ENCODE measurements at places on chromosomes 7 and 10.
A peak's percentile ranks its signal among the peaks of the same experiment; 100 is the strongest.

- no peak for DNase-seq
- no peaks in the 10 kb centered on the region for H3K36me3 ChIP-seq
- no peak overlapping the region for H3K4me3 ChIP-seq
Observed at GRCh38 chr10:73989594-73990150, 8.2 kb upstream of the VCL start.

DNA sequence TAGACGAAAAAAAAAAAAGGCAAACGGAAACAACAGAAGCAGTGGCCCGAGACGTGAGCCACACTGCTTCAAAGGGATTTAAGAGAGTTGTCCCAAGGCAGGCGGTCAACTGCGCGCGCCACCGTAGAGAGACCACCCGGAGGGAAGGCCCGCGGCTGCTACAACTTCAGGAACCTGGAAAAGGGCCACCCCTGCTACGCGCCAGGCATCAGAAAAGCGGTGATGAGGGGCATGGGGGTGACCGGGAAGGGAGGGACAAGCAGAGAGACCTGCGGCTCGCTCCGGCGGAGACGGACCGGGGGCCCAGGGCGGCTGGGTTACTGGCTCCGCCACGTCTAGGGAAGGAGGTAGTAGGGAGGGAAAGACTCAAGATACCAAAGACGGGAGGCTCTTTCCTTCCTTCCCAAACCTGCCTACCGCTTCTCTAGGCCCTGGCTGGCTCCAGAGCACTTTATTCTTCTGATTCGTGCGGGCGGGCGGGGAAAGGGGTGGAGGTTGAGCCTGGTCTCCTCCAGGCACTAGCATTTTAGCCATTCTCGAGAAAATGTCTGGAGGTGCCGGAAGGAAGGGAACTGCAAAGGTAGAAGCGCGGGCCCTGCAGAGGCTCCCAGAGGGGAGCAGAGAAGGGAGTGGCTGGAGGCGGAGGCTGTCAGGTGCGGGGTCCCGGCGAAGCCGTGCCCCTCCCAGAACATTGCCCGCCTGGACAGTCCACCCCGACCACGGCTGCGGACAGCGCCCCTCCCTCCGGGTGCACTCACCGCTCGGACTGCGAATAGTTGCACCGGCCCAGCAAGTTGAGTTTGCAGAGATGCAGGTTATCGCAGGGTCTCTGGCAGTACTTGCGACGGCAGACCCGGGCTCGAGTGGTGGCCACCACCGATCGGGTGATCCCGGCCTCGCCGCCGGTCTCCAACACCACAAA is 993 bp downstream of the ZC3HAV1 start:
- H3K36me3 ChIP-seq = peaks cover 30% of the 10 kb centered on the region
- no peaks in the 10 kb centered on the region for H3K27me3 ChIP-seq
- H3K4me1 ChIP-seq = peaks cover 49% of the 10 kb centered on the region
- peak overlapping the region; percentile 99 for H3K4me3 ChIP-seq
- no peak for DNase-seq

- no peak overlapping the region for H3K27ac ChIP-seq
- no peak for DNase-seq
- H3K4me1 ChIP-seq = no peaks in the 10 kb centered on the region
- peaks cover 11% of the 10 kb centered on the region for H3K36me3 ChIP-seq
- H3K4me3 ChIP-seq = no peak overlapping the region
- no peaks in the 10 kb centered on the region for H3K27me3 ChIP-seq
Observed at GRCh38 chr7:95411036-95411435, 14.9 kb upstream of the PON3 start.

- H3K27ac ChIP-seq = no peak overlapping the region
- DNase-seq = no peak
- H3K36me3 ChIP-seq = no peaks in the 10 kb centered on the region
- no peaks in the 10 kb centered on the region for H3K27me3 ChIP-seq
Observed at GRCh38 chr7:51013218-51013786, 230.6 kb upstream of the GRB10 start.

- H3K36me3 ChIP-seq = no peaks in the 10 kb centered on the region
- H3K4me3 ChIP-seq = no peak overlapping the region
- no peaks in the 10 kb centered on the region for H3K4me1 ChIP-seq
- no peak for DNase-seq
- peaks cover 4% of the 10 kb centered on the region for H3K27me3 ChIP-seq
Observed at GRCh38 chr10:48273741-48274140, 755 bp downstream of the FRMPD2 start.

DNA sequence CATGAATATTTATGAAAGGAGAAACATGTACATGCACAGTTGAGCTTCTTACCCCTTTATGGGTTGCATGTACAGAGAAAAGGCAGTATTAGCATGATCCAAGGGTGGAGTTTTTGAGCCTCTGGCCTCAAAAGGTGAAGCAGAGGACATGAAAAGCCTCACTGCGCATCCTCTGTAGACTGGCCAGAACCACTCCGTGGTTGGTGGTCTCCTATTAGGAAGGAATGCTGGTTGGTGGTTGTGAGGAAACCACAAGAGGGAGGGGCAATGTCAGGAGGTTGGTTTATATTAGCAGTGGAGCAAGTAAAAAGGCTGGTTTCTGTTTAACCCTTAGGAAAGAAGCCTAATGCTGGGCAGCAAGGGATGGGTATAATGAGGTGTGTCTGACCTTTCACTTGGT is 37.5 kb downstream of the AHCYL2 start:
- peak overlapping the region; percentile 5 for H3K27ac ChIP-seq
- H3K4me3 ChIP-seq = peak overlapping the region; percentile 13
- H3K4me1 ChIP-seq = peaks cover 12% of the 10 kb centered on the region
- no peaks in the 10 kb centered on the region for H3K27me3 ChIP-seq
- no peaks in the 10 kb centered on the region for H3K36me3 ChIP-seq

DNA sequence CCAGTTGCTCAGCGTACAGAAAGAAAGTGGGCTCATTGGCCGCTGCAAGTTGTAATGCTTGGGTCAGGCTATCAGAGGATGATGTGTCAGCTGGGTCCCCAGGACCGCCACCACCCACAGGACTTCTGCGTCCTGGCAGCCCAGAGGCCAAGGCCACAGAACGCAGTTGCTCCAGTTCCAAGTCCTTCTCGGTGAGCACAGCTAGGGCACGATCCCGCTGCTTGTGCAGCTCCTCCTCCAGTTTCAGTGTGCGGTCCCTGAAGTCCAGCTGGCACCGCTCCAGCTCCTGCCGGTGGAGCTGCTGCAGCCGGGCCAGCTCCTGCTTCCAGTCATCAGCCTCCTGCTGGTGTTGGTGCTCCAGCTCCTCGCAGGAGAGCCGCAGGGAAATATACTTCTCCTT is 3.0 kb downstream of the GCC1 start:
- no peak overlapping the region for H3K4me3 ChIP-seq
- no peak overlapping the region for H3K27ac ChIP-seq
- no peak for DNase-seq
- H3K4me1 ChIP-seq = peaks cover 75% of the 10 kb centered on the region

- no peak for DNase-seq
- H3K27ac ChIP-seq = no peak overlapping the region
- no peak overlapping the region for H3K4me3 ChIP-seq
- H3K36me3 ChIP-seq = no peaks in the 10 kb centered on the region
- peaks cover 7% of the 10 kb centered on the region for H3K27me3 ChIP-seq
Observed at GRCh38 chr10:117884592-117884991, 162.1 kb downstream of the RAB11FIP2 start.

- DNase-seq = no peak
- no peaks in the 10 kb centered on the region for H3K4me1 ChIP-seq
- no peaks in the 10 kb centered on the region for H3K36me3 ChIP-seq
- no peak overlapping the region for H3K27ac ChIP-seq
- H3K27me3 ChIP-seq = no peaks in the 10 kb centered on the region
Observed at GRCh38 chr7:34137176-34137575, 231.8 kb downstream of the BMPER start.

GRCh38 chr7:36021917-36022550 is 131.0 kb upstream of the EEPD1 start:
- H3K4me3 ChIP-seq = no peak overlapping the region
- peaks cover 6% of the 10 kb centered on the region for H3K27me3 ChIP-seq
- no peaks in the 10 kb centered on the region for H3K36me3 ChIP-seq
- H3K27ac ChIP-seq = no peak overlapping the region
- no peaks in the 10 kb centered on the region for H3K4me1 ChIP-seq

DNA sequence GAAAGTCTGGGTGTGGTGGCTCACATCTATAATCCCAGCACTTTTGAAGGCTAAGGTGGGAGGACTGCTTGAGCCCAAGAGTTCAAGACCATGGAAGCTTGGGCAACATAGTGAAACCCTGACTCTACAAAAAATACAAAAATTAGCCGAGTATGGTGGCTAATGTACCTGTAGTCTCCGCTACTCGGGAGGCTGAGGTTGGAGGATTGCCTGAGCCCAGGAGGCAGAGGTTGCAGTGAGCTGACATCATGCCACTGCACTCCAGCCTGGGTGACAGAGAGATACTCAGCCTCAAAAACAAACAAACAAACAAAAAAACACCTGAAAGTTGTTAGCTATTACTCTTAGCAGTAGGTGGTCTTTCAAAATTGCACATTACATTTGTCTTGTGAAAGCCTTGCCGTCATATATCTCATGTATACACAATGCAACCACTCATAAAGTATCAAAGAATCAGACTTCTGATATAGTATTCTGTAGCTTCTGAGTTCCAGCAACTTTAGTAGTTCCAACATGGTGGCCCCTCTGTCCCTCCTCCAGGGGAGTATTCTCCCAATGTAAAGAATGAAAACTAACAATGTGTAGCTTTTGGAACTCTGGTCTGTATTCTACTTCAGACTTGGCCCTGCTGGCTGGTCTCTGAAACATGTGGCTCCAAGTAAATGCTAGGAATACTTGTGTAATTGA is 101.5 kb downstream of the ZNF92 start:
- H3K4me3 ChIP-seq = peak overlapping the region; percentile 80
- H3K27ac ChIP-seq = peak overlapping the region; percentile 86
- no peak for DNase-seq
- H3K36me3 ChIP-seq = peaks cover 8% of the 10 kb centered on the region
- no peaks in the 10 kb centered on the region for H3K27me3 ChIP-seq

DNA sequence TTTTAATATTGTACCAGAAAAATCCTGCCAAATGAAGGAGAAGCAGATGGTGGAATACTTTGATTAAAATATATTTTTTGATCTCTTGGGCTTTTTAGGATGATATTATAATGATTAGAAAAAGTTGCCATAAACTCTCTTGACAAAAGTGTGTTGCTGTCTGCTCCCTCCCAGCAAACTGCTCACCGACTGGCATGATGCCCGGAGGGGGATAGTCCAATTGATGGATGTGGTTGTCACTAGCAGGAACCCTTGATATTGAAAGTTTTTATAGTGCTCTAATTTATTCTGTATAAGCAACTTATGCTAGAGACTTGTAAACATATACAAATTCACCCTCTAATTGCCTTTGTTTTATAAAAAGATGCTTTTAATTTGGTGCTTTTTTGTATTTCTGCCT is 114.0 kb downstream of the DNAH11 start:
- DNase-seq = no peak
- H3K4me3 ChIP-seq = no peak overlapping the region

DNA sequence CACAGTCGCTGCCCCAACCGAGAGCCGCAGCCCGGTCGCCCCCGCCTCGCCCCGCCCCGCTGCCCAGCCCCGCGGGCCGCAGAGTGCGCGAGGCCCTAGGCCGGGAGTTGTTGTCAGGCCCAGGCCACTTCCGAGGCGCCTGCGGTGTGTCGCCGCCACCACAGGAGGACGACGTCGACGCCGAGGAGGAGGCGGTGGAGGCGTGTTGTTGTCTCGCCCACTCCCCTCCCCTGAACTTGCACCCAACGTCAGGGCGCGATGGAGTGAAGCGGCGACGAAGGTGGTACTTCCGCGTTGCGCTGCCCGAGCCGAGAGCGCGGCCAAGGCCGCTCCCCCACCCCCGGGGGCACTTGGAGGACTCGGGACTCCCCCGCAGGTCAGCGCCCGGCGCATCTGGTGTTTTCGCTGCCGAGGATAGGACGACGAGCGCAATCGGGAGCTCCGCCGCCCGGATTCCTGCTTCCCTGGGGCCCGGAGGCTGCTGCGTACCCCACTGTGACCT is at the start of gene CDK13:
Gene CDK13, plus strand, starts transcription at position 286 of the 502 bp plus-strand sequence. CDS start 386 bp downstream, outside the sequence.
- peak; percentile 88 for DNase-seq
- H3K4me3 ChIP-seq = peak within 1 kb of the TSS; percentile 97
- peak within 1 kb of the TSS; percentile 100 for H3K27ac ChIP-seq
- H3K36me3 ChIP-seq = no peaks in the 10 kb centered on the region
- H3K27me3 ChIP-seq = no peaks in the 10 kb centered on the region

- no peaks in the 10 kb centered on the region for H3K36me3 ChIP-seq
- no peak for DNase-seq
- H3K27me3 ChIP-seq = no peaks in the 10 kb centered on the region
Observed at GRCh38 chr10:131358741-131359442, 47.4 kb upstream of the TCERG1L start.

DNA sequence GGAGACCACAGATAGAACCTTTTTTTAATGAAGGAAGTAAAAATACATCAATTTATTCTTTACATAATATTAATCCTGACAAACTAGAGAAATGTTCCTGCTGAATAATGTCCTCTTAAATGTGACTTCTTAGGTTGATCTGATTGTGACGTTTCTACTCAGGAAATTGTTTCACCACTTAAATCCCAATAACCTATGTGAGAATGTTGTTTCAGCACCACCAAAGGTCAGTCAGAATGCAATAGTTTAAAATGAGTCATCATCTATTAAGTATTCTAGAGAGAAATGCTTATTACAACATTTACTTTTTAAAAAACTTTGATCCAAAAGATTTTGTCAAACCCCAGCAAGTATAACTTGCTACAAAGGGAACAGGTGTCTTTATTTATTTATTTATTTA is 155.4 kb upstream of the CACNA2D1 start:
- no peaks in the 10 kb centered on the region for H3K4me1 ChIP-seq
- H3K4me3 ChIP-seq = no peak overlapping the region
- H3K27me3 ChIP-seq = no peaks in the 10 kb centered on the region
- no peak for DNase-seq

DNA sequence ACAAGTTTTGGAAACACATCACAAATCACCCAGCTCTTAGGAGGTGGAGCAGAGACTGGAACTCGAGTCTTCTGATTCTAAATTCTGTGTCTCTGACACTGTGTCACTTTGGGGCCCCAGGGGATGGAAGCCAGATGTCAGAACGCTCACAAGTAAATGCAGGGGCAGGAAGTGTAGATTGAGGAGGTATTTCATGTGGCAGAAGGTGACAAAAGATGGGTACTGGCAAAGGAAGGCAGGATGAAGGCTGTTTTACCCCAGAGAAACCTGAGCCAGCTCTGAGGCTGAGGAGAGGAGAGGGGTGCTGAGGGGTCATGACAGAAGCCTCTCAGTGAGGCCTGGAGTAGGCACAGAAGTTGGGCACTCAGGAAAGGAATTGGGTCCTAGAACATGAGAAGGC is 6.0 kb upstream of the PURB start:
- H3K36me3 ChIP-seq = no peaks in the 10 kb centered on the region
- peaks cover 14% of the 10 kb centered on the region for H3K4me1 ChIP-seq
- H3K27me3 ChIP-seq = no peaks in the 10 kb centered on the region
- peak overlapping the region; percentile 94 for H3K27ac ChIP-seq
